ENCODE measurements at places on chromosomes 3 and 15. TPM values are rescaled to one million over a fixed set of nuclear protein-coding genes. Genes with fewer than 3 reads are reported as not detected.

The FSIP1 gene
- 1.1 TPM for total RNA-seq

The PIGZ gene
- total RNA-seq, result 5.1 TPM

The KNG1 gene
- total RNA-seq, result not detected

The CACNA2D2 gene
- not detected for total RNA-seq

The HRH1 gene
- 16.2 TPM for total RNA-seq

The FILIP1L gene
- 29.2 TPM for total RNA-seq

The ZMAT3 gene
- total RNA-seq, result 33.1 TPM

The CEP70 gene
- 14.7 TPM for total RNA-seq

The U2SURP gene
- total RNA-seq, result 92.4 TPM

The WDR82 gene
- total RNA-seq, result 71.8 TPM

The SERPINI2 gene
- total RNA-seq, result not detected

The MME gene
- 10.5 TPM for total RNA-seq

The CSTA gene
- not detected for total RNA-seq

All from endothelial cell of umbilical vein (primary cell).